Activated CD8-positive, alpha-beta T cell treated with anti-CD3 and anti-CD28 coated beads for 36 hours (primary cell): ENCODE measurements at places on chromosomes 4 and X. TPM values are rescaled to one million over a fixed set of nuclear protein-coding genes. Genes with fewer than 3 reads are reported as not detected.
A peak's percentile ranks its signal among the peaks of the same experiment; 100 is the strongest.

GRCh38 chrX:72046447-72046846, 85.3 kb downstream of the RTL5 start:
- H3K27ac ChIP-seq: no peak overlapping the region
- peaks cover 8% of the 10 kb centered on the region for H3K4me1 ChIP-seq
- no peak overlapping the region for H3K4me3 ChIP-seq
- no peaks in the 10 kb centered on the region for H3K36me3 ChIP-seq

DNA sequence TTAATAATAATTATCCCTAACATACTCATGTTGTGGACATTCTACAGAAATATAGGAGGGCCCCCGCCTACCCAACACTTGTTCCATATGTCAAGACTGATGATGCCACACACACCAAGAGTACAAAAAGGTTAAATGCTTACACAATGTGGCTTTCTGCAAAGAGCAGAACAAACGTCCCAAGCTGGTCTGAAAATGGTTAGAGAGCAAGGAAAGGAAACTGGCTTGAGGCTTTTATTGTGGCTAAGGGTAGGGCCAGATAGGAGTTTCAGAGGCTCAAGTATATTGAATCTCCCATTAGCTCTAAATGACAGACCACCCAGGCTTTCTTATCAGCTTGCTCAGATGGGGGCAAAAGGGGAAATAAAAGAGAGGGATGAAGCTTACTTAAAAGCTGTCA, 134.1 kb upstream of the C1QTNF7 start:
- H3K36me3 ChIP-seq: no peaks in the 10 kb centered on the region
- no peak for DNase-seq
- no peaks in the 10 kb centered on the region for H3K27me3 ChIP-seq
- H3K27ac ChIP-seq: no peak overlapping the region
- no peaks in the 10 kb centered on the region for H3K4me1 ChIP-seq

- H3K4me3 ChIP-seq: no peak overlapping the region
- no peaks in the 10 kb centered on the region for H3K36me3 ChIP-seq
These were observed 9.7 kb downstream of the HS6ST2 start for GRCh38 chrX:132948648-132949260.

- peaks cover 10% of the 10 kb centered on the region for H3K4me1 ChIP-seq
- H3K4me3 ChIP-seq: no peak overlapping the region
- peak overlapping the region; percentile 42 for H3K27ac ChIP-seq
These were observed 27.8 kb upstream of the TMEM164 start for GRCh38 chrX:109974906-109975655.

DNA sequence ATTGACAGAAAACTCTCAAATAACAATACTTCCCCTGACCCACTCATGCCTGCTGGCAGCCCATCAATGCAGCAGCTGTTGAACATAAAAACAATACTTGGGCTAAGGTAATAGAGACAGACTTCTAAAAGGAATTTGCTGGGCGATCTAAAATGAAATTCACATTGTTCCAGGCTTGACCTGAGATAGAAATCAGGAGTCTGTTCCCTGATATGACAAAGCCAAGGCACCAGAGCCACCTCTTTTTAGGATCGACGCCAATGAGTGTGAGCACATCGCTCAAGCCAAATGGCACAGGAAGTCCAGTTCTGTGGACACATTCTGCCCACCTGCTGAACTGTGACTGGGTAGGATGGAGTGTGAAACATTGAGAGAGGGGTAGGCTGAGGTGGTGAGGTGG, 4.9 kb downstream of the SEPTIN11 start:
- no peaks in the 10 kb centered on the region for H3K27me3 ChIP-seq
- H3K4me1 ChIP-seq: peaks cover 14% of the 10 kb centered on the region

DNA sequence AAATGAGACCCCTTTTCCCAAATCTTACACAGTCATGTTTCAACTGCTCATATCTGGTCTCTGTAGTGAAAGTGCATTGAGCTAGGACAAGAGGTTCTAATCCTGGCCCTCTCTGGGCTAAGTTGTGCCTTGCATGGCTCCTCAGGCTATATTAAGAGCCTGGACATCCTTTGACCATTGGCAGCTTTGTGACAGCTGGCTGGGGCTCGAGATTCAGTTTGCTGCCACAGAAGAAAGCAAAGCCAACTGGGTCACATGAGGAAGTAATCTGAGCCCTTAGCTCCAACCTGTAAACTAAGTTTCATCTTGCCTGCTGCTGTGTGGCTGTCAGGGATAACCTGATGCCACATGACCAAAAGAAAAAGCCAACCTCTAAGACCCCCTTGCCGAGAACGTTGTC, 51.8 kb upstream of the JADE1 start:
- no peaks in the 10 kb centered on the region for H3K4me1 ChIP-seq
- no peak overlapping the region for H3K4me3 ChIP-seq
- no peak for DNase-seq
- H3K27ac ChIP-seq: no peak overlapping the region
- H3K27me3 ChIP-seq: peaks cover 2% of the 10 kb centered on the region
- no peaks in the 10 kb centered on the region for H3K36me3 ChIP-seq

GRCh38 chrX:53445977-53446376, 11.8 kb upstream of the HSD17B10 start:
- no peak overlapping the region for H3K27ac ChIP-seq
- no peaks in the 10 kb centered on the region for H3K36me3 ChIP-seq
- H3K4me3 ChIP-seq: no peak overlapping the region
- peak; percentile 69 for DNase-seq
- H3K4me1 ChIP-seq: no peaks in the 10 kb centered on the region

- no peak for DNase-seq
- no peaks in the 10 kb centered on the region for H3K27me3 ChIP-seq
- no peak overlapping the region for H3K27ac ChIP-seq
- no peaks in the 10 kb centered on the region for H3K4me1 ChIP-seq
- peaks cover 6% of the 10 kb centered on the region for H3K36me3 ChIP-seq
- no peak overlapping the region for H3K4me3 ChIP-seq
These were observed 20.9 kb downstream of the UVSSA start for GRCh38 chr4:1367936-1368289.

Gene NDST4
- total RNA-seq: not detected

Gene CSAG3
- total RNA-seq: not detected

Gene RIPPLY1
- total RNA-seq: not detected

Gene ACSL4
- 64.0 TPM for total RNA-seq

Gene SOD3
- total RNA-seq: not detected

Gene DCAF8L2
- not detected for total RNA-seq

Gene RAB41
- total RNA-seq: not detected

Gene STOX2
- total RNA-seq: not detected
